ENCODE measurements at places on chromosomes 11 and 22.

- DNase-seq, result no peak
Observed at GRCh38 chr11:45832811-45833441, 14.3 kb upstream of the CRY2 start.

DNA sequence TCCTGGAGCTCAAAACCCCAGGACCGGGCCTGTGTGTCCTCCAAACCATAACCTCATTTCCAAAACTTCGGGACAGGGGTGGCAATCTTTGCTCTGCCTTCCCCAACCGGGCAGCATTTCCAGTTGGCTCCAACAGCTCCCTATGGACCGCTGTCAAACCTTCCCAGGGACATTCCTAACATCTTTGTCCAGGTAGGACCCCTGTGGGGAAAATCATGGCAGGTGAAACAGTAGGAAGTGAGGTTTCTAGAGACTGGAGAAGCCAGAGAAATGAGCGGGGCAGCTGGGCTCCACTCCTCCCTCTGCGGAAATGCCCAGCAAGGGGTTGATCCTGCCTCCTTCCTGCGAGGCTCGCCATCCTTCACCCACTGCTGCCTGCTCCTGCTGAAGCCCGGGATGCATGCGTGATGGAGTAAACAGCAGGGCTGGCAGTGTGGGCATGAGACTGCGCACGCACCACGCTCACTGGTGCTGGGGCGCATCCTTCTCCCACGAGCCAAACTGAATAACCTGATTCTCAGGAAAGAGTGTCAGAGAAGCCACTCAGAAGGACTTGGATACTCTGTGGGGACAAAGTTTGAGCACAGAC, 136.4 kb downstream of the BUD13 start:
- no peak for DNase-seq

DNA sequence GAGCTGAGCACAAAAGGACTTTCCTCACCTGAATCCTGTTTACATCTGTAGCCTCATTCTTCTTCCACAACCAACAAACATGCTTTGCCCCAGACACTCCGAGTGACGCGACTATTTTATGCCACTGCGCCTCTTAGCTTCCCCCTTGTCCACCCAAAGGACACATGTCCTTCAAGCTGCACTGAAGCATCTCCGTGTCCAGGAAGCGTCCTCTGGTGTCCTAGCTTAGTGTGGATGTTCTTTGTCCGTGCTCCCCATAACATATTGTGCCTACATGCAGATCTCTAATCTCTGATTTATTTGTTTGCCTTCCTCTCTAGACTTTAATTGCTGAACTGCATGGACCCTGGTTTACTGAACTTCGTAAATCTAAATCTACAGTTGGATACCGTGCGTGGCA, 20.1 kb upstream of the CECR2 start:
- DNase-seq, result no peak

- no peak for DNase-seq
Observed at GRCh38 chr11:29093416-29094120, 923.3 kb downstream of the KCNA4 start.
